Activated naive CD8-positive, alpha-beta T cell treated with anti-CD3 and anti-CD28 coated beads, Interleukin-2, amount 10 ng/mL, durations not matched to agents 7 days and 5 days (primary cell): ENCODE measurements at places on chromosomes 6 and 20. TPM values are rescaled to one million over a fixed set of nuclear protein-coding genes. Genes with fewer than 3 reads are reported as not detected.

- no peak for DNase-seq
Measured at GRCh38 chr20:50877232-50877743, 53.9 kb downstream of the ADNP start.

DNA sequence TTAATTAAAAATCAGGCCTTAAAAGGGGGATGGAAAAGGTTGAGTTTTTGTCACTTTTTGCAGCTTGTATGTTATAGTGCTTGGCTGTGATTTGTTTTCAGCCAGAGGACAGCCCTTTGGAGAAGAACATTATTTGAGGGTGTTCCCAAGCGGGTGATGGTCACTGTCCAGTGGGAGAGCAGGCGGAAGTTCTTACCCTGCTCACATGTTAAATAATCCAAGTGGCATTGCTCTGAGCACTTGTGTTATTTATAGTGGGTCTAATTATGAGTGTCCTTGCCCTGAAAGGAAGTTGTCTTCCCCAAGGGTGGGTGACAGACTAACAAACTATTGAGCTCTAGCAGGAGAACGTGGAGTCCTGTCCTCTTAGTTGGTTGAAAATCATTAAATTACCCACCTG is 49.5 kb downstream of the DOK5 start:
- no peak for DNase-seq

- DNase-seq = no peak
Measured at GRCh38 chr6:36350681-36351571, 14.2 kb upstream of the BNIP5 start.

GRCh38 chr6:145883263-145883662 is 68.7 kb upstream of the FBXO30 start:
- DNase-seq = no peak

GRCh38 chr6:6320901-6321300 is 439 bp upstream of the F13A1 start:
- no peak for DNase-seq

DNA sequence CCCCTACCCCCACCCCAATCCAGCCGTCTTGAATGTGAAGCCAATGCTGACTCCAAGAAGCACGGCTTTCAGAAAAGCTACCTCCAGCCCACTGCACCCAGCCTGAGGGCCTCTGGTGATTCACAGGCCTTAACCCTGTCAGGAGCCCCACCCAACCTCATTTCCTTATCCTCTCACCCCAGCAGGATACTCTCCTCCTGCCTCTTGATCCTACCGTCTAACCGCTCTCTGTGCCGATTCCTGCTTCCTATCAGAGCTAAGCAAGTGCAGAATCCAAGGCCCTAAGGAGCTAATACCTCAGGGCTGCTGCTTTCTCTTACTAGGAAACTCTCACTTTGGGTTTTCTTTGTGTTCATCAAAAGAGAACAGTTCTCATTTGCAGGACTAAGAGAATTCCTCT is 47.2 kb downstream of the TRERF1 start:
- DNase-seq = no peak

GRCh38 chr20:44211177-44212039 is 837 bp upstream of the OSER1 start:
- DNase-seq = no peak

GRCh38 chr6:29627755-29628418 is 5.1 kb downstream of the GABBR1 start:
- peak; percentile 49 for DNase-seq

The RSPH4A gene
- 0.22 TPM for total RNA-seq
